ENCODE measurements at places on chromosomes 1 and 21. TPM values are rescaled to one million over a fixed set of nuclear protein-coding genes. Genes with fewer than 3 reads are reported as not detected.

- peak; percentile 5 for DNase-seq
Measured at GRCh38 chr1:51139474-51139873, 37.4 kb downstream of the C1orf185 start.

- no peak for DNase-seq
Measured at GRCh38 chr1:90834354-90834885, 117.3 kb upstream of the BARHL2 start.

DNA sequence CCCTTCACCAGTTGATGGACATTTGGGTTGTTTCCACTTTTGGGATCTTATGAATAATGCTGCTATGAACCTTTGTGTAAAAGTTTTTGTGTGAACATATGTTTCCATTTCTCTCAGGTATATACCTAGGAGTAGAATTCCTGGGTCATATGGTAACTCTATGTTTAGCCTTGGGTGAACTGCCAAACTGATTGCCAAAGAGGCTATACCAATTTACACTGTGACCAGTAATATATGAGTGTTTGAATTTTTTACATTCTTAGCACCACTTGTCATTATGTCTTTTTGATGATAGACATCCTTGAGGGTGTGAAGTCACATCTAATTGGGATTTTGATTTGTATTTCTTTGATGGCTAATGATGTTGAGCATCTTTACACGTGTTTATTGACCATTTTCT, 290.1 kb downstream of the DUSP10 start:
- DNase-seq = no peak

DNA sequence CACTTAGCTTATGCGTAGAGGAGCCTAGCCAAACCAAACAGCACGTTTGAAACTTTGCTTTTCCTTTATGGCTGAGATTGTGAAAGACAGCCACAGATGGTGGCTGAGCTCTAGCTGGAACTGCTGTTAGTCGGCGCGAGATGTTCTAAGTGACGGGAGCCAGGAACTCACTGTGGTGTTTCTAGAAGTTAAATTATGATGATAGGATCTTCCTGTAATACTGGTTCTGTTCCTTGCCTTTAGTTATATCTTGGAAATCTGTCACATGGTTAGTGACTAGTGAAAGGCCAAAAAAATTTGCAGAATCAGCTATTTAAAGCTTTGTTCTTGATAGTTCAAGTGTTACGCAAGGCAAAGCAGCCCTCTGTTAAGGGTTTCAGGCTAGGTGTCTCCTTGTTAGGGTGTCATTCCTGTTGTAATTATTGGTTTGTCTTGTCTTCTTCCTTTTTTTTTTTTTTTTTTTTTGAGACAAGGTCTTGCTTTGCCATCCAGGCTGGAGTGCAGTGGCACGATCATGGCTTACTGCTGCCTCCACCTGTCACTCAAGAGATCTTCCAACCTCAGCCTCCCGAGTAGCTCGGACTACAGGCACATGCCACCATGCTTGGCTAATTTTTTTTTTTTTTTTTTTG, 22.6 kb downstream of the AK4 start:
- DNase-seq = no peak

The DMAP1 gene
- 13.7 TPM for total RNA-seq

GRCh38 chr21:35390013-35390776, 341.1 kb upstream of the RUNX1 start:
- peak; percentile 75 for DNase-seq
